ENCODE measurements at places on chromosomes 2 and 18. TPM values are rescaled to one million over a fixed set of nuclear protein-coding genes. Genes with fewer than 3 reads are reported as not detected.

GRCh38 chr18:55300421-55300935, 287.5 kb downstream of the TCF4 start:
- no peak for DNase-seq

PAX3 gene
- total RNA-seq, result not detected

VWC2L gene
- total RNA-seq, result not detected

DNA sequence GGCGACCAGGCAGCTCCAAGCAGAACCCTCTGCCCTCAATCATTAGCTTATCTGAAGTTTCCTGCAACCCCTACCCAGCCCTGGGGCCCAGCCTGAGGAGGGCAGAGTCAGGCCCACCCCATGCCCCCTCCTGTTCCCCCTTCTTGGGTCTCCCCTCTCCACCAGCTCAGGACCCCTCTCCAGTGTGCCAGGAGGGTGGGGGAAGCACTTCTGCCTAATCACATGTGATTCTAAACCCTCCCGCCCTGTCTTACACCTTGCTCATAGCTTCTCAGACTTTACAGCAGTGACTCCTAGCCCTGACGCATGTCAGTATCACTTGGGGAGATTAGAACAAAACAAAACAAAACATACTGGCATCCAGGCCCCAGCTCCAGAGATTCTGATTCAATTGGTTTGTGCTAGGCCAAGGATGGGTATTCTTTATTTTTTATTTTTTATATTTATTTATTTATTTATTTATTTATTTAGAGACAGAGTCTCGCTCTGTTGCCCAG, 42.5 kb upstream of the ASAP2 start:
- no peak for DNase-seq

- no peak for DNase-seq
These were observed 103.0 kb downstream of the DNER start for GRCh38 chr2:229611360-229611759.

RPRM gene
- 35.4 TPM for total RNA-seq

- DNase-seq, result no peak
These were observed 20.0 kb downstream of the MPP4 start for GRCh38 chr2:201678401-201678800.

DNA sequence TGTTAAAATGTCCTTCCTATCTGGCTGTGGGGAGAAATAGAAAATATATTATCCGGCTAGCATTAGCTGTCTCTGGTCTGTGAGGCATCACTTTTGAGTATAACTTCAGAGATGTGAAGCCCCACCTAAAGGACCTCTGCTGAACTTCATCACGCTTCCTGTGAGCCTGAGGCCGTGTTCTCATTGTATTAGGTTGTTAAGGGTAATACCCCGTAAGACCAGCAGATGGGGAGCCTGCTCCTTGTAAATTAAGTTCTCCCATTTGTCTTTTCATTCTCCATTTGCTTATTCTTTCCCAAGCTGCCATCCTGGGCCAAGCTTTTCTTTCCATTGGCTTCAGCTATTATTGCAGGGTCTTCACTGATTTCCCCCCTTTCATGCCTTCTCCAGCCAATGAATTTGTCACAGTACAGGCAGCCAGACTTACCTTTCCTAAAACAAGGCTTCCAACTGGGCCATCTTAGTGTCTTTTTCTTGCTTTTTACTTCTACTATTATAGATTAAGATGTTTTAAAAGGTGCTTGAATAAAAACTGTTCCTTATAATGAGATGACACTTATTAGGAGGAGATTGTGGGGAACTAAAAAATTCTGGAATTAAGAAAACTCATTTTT, 12.4 kb downstream of the NIF3L1 start:
- DNase-seq, result peak; percentile 36

KANSL3 gene
- 41.7 TPM for total RNA-seq

- DNase-seq, result no peak
These were observed 60.5 kb downstream of the CDH2 start for GRCh38 chr18:28116461-28116860.

- DNase-seq, result no peak
These were observed 310.0 kb downstream of the HRH4 start for GRCh38 chr18:24770311-24771024.

GRCh38 chr2:3669656-3670055, 11.7 kb downstream of the ALLC start:
- DNase-seq, result no peak

All from omental fat pad (tissue), 4 donors.